ENCODE measurements at places on chromosomes 5 and 9. TPM values are rescaled to one million over a fixed set of nuclear protein-coding genes. Genes with fewer than 3 reads are reported as not detected.
A peak's percentile ranks its signal among the peaks of the same experiment; 100 is the strongest.

GRCh38 chr5:61620699-61621182 lies 288.7 kb downstream of the ZSWIM6 start:
- DNase-seq: no peak

- no peak for DNase-seq
These were observed 624.5 kb downstream of the RAB3C start for GRCh38 chr5:59207401-59207800.

GRCh38 chr5:148828511-148829247 lies 2.3 kb downstream of the ADRB2 start:
- no peak for DNase-seq

DNA sequence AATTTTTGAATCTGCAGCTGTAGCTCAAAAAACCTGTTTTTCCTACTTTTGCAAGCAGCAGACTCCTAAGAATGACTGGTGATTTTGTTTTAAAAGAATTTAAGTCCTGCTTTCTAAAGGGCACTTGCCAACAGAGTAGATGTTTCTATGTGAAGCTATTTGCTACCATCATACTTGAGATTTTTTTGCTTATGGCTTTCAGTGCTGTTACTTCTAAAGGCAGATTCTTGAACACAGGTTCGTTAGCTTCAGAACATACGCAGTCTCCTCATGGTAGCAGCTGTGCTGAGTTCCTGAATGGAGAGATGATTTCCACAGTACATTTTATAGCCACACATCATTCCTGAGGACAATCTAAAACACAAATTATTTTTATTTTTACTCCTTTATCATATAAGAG lies 24.4 kb upstream of the ELL2 start:
- DNase-seq: no peak

- no peak for DNase-seq
These were observed 51.9 kb upstream of the NEK6 start for GRCh38 chr9:124205686-124206352.

DNA sequence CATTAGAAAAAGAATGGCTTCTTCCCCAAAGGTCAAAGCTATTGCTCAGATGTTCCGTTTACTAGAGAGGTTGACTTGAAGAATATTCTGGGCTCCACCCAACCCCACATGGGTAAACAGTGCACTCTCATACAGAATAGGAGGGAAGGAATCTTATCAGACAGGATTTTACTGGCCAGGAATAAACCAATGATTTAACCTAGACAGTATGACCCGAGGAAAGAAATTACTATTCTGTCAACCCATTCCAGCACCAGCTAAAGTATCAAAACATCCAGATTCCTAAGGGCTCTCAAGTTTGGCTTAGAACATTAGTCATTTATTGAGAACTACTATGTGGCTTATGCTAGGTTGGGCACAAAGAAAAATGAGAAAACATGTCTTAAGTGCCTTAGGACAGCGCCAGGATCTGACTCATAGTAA lies 493.6 kb upstream of the KLF4 start:
- no peak for DNase-seq

- DNase-seq: no peak
These were observed 13.5 kb downstream of the SETX start for GRCh38 chr9:132341177-132341840.

DNA sequence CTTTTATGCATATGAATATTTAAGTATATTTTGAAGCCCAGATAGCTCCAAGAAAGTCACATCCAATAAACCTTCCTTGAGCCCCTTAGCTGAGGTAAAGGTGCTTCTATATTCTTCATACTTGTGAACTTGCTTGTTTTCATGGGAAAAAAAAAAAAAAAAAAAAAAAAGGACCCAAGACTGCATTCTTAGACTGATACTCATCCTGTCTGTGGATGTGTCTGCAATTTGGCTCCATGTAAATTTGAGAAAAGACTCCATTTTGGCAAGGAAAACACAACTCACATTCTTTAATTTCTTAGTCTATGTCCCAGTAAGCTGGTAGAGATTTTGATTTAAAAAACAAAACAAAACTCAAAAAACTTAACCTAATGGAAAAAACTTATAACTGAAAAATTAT lies 238.3 kb downstream of the FBXL17 start:
- DNase-seq: no peak

- DNase-seq: no peak
These were observed 318.0 kb downstream of the TAF11L14 start for GRCh38 chr5:17952231-17952630.

GRCh38 chr9:37286530-37287175 lies 135.8 kb upstream of the GRHPR start:
- no peak for DNase-seq

GRCh38 chr5:113114559-113114958 lies 138.0 kb downstream of the DCP2 start:
- DNase-seq: no peak

- no peak for DNase-seq
These were observed 655.2 kb downstream of the PDE4D start for GRCh38 chr5:59238126-59238902.

- DNase-seq: no peak
These were observed 230.5 kb downstream of the SPOCK1 start for GRCh38 chr5:137268646-137269045.

DNA sequence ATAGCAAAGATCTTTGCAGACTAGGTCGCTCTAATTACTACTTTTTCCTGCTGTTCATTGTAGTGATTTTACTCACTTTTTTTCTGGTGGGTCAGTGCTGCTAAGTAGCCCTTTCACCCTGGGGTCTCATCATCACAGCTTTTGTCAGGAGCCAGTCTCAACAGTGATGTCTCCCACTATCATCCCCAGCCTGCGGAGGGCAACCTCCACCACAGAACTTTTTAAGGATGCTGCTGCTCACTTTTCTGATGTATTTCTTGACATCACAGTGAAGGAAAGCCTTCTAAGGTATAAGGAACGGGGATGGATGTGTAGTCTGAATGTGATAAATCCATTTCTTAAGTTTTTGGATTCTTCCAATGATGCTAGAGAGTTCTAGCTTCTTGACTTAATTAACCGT lies 242.5 kb upstream of the RIOK2 start:
- no peak for DNase-seq

- DNase-seq: no peak
These were observed 128.2 kb downstream of the OLFM1 start for GRCh38 chr9:135215571-135216161.

GRCh38 chr9:112371060-112371459 lies 8.8 kb upstream of the HSDL2 start:
- DNase-seq: no peak

DNA sequence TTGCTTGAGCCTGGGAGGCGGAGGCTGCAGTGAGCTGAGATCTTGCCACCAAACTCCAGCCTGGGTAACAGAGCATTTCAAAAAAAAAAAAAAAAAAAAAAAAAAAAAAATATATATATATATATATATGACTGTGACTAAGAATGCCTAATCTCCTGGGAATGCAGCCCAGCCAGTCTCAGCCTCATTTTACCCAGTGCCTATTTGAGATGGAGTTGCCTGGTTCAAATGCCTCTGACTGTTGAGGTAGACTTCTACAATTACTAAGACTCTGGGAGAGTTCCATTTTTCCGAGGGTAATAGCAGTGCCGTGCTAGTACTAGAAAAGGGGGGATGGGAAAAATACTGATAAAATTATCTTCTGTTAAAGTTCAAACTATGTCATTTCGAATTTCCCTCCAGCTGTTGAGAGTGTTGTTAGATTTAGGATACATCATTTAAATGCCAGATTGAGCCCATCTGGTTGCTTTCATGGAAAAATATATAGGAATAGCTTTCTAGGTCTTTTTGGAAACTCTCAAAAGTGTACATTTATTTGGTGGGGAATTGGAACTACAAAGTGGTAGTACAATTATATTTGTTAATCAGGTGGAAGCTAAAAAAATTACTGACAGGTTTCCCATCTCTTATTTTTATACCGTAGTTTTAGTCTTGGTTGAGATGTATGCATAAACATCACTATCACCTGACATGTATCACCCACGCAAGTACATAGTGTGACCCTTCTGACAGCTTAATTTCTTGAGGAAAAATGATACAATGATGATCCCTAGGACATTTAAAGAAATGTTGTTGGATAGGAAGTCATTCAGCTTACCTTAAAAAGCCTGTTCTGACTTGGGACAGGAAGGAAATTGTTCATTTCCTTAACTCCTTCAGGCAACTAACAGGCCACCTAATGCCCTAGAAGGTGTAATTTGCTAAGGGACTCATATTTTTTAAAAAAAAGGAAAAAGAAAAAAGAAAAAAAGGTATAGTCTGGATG lies 214.9 kb downstream of the ADAMTSL1 start:
- DNase-seq: no peak

DNA sequence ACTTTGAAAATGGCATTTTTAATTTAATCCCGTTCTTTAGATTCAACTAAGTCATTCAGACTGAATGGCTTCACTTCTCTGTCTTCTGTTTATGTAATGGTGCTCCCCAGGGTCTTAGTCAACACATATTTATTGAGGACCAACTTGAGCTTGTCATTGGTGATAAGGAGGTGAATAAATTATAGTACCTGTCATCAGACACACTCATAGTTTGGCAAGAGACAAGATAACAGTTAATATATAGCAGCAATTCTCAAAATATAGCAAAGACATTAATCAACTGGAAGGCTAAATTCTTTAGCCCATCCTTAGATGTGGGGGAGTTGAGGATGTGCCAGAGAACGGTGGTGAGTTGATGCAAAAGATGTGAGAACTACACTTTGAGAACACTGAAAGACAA lies 78.4 kb downstream of the MACIR start:
- DNase-seq: no peak

DNA sequence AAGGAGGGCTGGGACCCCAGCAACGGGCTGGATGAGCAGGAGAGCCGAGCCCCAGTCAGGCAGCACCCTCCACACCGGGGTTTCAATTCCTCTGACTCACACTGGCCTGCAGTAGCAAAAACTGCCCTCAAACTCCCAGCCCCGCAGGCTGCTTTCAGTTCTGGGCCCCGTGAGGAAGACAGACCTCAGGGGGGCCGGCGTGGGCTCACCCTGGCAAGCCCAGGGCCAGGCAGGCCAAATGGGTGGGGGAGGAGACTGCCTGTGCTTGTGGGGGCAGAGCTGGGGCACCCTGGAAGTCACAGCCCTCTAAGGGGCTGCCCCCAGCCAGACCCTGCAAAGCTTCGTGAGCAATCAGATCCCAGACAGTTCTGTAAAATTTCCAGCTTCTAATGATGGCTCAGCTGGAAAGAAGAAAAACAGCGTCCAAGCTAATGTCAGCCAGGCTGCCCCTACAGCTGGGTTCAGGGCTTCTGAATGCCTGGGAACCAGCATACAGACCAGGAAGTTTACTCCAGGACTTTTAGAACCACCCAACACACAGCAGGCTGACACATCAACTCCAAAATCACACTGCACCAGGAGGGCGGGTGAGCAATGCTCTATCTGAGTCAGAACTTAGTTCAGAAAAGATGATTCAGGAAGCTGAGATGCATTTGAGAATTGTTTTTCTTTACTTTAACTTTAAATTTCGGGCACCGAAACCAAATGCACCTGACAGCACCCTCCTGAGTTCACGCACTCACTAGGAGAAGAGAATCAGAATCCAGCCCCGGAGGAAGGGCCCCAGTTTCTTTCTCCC lies 34.7 kb downstream of the LPCAT1 start:
- no peak for DNase-seq

- DNase-seq: no peak
These were observed 971.2 kb upstream of the CDH9 start for GRCh38 chr5:28009576-28009975.

- DNase-seq: peak; percentile 30
These were observed 45.6 kb downstream of the GNAQ start for GRCh38 chr9:77985996-77986395.

GRCh38 chr9:104386425-104387069 lies 117.5 kb upstream of the OR13F1 start:
- no peak for DNase-seq

GRCh38 chr5:22598796-22599195 lies 254.3 kb downstream of the CDH12 start:
- DNase-seq: no peak

DNA sequence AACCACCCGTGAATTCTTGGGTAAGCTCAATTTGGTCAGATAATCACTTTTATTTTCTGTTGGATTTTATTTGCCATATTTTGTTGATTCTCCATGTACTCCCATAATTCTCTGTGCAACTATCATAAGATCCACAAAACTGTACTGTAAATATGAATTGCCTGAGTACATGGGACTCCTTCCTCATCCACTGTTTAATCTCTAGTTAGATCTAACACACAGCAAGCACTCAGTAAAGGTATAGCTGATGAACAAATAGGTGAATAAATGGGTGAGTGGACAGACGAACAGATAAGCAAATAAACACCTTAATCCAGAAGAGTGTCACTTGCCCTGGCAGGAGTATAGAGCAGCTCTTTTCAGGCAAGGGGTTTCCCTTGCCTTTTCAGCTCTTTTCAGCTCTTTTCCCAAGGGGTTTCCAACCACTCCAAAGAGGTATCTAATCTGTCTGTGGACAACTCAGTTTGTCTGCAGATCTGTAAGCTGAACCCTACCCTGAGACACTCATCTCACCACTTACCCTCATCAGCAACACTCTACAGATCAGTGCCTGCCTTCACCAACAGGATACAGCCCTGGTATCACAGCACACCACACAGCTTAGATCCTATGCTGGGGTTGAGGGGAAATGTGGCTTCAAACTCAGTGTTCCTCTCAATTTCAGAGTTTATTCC lies 51.2 kb downstream of the SIL1 start:
- no peak for DNase-seq

DNA sequence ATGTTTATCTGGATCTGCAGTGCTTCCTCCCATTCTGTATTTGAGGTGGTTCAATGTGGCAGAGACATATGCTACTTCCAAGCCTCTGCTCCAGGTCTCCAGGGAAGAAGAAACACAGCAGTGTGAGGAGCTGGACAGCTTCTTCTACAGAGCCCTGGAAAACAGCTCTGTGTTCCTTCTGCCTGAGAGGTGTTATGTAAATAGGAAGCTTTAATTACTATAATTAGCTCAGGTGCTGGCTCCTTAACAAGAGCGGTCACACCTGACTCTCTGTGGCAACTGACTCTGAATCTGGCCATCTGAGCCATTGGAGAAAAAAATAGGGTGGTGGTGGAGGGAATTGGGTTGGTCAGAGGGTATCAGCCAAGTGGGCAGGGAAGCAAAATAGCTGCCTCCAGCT lies 332.4 kb upstream of the BRINP1 start:
- DNase-seq: no peak

- no peak for DNase-seq
These were observed 95.4 kb upstream of the ANXA1 start for GRCh38 chr9:73056245-73056644.

- no peak for DNase-seq
These were observed 656.3 kb upstream of the FAM174A start for GRCh38 chr5:99878830-99879229.

ZDHHC11 gene
- total RNA-seq: 14.9 TPM

RETREG1 gene
- total RNA-seq: 33.2 TPM

SPOCK1 gene
- 14.9 TPM for total RNA-seq

CCDC183 gene
- total RNA-seq: 161 TPM

SLC6A3 gene
- not detected for total RNA-seq

ENTPD8 gene
- 90.1 TPM for total RNA-seq

INSL6 gene
- not detected for total RNA-seq

ST8SIA4 gene
- total RNA-seq: 6.0 TPM

GBGT1 gene
- 15.7 TPM for total RNA-seq

PCDHB2 gene
- 0.80 TPM for total RNA-seq

BHMT2 gene
- 12.1 TPM for total RNA-seq
